ENCODE measurements at places on chromosomes 7 and 10. TPM values are rescaled to one million over a fixed set of nuclear protein-coding genes. Genes with fewer than 3 reads are reported as not detected.
A peak's percentile ranks its signal among the peaks of the same experiment; 100 is the strongest.

Gene ZNF138
- 17.8 TPM for total RNA-seq

Gene LRRC18
- total RNA-seq: not detected

Gene GRID2IP
- total RNA-seq: 0.93 TPM

Gene HOGA1
- not detected for total RNA-seq

Gene GFRA1
- total RNA-seq: not detected

Gene PKD1L1
- 0.40 TPM for total RNA-seq

DNA sequence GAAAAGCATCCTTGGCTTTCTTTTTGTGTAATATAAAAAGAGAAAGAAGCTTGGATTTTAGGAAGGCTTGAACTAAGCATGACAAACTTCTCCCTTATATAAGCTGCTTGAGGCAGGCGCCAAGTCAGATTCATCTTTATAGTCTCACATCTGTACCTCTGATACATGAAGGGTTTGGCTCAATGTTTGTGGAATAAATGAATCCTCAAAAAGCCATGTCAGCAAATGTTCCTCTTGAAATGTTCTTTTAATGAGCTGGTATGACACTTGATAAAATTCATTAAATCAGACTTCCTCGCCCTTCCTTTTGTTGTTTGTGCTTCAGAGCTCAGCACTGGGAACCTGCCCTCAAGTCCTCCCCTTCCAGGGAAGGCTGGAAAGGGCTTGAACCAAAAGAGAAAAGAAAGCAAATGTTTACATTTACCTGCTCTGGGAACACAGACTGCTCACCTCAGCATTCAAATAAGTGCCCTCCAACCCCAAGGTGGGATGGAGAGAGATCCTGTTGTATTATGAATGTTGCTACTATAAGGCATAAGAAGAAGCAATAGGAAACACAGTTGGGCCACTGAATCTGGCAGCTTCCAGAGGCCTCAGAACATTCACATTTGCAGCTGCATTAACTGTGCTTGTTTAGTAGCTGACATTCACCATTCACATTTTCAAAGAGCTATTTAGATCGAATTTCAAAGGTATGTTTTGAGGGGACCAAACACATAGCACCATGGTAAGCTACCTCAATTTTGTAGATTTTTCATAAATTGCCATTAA lies 212.6 kb downstream of the CACNA2D1 start:
- no peak overlapping the region for H3K4me3 ChIP-seq
- no peaks in the 10 kb centered on the region for H3K27me3 ChIP-seq
- H3K27ac ChIP-seq: no peak overlapping the region
- H3K4me1 ChIP-seq: no peaks in the 10 kb centered on the region
- DNase-seq: no peak

GRCh38 chr7:99379043-99379577 lies 4.6 kb downstream of the ARPC1B start:
- DNase-seq: peak; percentile 28
- H3K36me3 ChIP-seq: peaks cover 38% of the 10 kb centered on the region
- H3K4me3 ChIP-seq: peak overlapping the region; percentile 77
- peak overlapping the region; percentile 98 for H3K27ac ChIP-seq

DNA sequence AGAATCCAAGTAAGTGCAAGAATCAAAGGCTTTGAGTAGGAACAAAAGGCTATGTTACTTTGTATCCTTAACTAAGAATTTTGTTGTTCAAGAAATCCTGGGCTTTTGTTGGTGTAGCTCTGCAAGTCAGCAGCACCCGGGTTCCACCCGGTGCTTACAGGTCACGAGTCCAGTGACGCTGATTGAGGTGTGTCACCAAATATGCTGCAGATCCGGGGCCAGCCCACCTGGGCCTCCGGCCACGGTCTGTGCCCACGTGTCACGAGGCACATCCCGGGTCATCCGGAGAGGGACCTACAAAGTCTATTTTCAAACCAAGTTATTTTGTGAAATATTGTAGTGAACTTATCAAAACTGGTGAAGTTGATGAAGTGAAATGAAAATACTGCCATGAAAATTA lies 103.1 kb downstream of the MGMT start:
- no peak overlapping the region for H3K4me3 ChIP-seq
- H3K27ac ChIP-seq: no peak overlapping the region
- no peaks in the 10 kb centered on the region for H3K4me1 ChIP-seq

DNA sequence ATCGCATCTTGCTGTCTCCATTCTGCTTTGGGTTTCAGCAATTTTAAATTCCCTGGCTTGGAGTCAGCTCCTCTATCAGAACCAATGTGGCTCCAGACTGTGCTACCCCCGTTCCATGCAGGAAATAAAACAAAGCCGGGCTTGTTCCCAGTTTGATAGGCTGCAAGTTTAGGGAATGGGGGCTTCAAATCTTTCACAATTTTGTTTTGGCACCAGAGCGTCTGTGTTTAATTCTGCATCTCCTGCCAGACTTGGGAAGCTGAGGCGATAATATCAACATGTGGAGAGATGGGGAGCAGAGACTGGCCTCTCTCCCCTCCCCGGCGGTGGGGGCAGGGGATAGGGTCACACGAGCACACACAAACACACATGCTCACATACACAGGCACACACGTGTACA lies 305.9 kb downstream of the FGFR2 start:
- DNase-seq: no peak
- H3K36me3 ChIP-seq: no peaks in the 10 kb centered on the region
- H3K27ac ChIP-seq: no peak overlapping the region
- peaks cover 4% of the 10 kb centered on the region for H3K27me3 ChIP-seq

DNA sequence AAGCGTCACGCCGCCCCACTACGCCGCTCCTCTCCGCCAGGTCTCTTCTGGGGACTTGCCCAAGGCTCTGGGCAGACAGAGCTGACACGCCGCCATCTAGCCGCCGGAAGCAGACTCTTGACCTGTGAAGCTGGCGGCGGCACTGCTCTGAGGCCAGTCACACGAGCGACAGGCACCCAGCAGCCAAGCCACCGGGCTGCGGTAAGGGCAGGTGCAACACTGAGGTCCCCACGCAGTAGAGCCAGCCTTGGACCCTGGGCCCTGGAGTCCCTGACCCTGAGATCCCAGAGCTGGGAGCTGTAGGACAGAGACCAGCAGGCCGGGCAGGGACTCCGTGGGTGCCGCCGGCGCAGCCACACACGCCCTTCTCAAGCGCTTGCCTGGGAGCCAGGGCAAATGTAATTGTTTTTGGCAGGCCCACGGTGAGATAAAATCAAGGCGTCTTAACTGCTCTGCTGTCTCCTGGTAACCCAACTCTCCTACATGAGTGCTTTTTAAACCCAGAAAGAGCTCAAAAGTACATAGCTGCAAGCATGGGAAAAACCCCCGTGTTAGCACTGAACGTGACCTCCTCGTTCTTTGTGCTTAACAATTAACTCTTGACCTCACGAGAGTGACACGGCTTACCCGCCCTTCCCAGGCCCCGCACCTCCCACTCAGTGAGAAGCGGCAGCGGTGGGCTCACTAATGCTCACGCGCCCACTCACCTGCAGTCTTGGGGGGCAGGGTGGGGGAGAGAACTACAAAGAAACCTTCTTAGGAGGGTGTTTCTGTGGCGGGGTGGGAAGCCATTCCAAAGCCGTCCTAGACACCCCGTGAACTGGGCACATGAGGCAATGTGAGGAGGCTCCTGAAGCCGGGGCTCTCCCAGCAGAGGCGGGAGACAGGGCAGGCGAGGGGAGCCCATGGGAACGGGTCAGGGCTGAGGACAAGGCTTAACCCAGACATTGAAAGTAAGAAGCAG lies 8.5 kb downstream of the GPER1 start:
- H3K27ac ChIP-seq: no peak overlapping the region
- H3K4me3 ChIP-seq: no peak overlapping the region

DNA sequence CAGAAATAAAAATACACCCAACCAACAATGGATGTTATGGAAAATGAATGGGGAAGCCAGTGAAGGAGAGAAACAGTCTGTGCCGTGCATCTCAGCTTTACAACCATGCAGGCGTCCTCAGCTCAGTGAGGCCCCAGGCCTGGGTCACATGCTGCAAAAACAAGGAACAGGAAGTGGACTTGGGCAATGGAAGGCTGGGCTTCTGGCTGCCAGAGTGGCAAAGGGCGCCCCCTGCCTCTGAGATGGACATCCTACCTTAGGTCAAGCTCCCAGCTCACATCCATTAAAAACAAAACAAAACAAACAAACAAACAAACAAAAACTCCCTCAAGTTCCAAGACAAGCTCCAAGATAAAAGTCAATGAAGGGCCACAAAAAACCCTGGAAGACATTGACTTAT lies 54.7 kb upstream of the AFAP1L2 start:
- H3K4me1 ChIP-seq: no peaks in the 10 kb centered on the region
- H3K36me3 ChIP-seq: peaks cover 71% of the 10 kb centered on the region
- no peaks in the 10 kb centered on the region for H3K27me3 ChIP-seq
- peak overlapping the region; percentile 37 for H3K27ac ChIP-seq
- H3K4me3 ChIP-seq: no peak overlapping the region

- no peak overlapping the region for H3K4me3 ChIP-seq
- H3K27me3 ChIP-seq: no peaks in the 10 kb centered on the region
- peaks cover 63% of the 10 kb centered on the region for H3K4me1 ChIP-seq
- H3K27ac ChIP-seq: peak overlapping the region; percentile 54
- H3K36me3 ChIP-seq: peaks cover 13% of the 10 kb centered on the region
Measured at GRCh38 chr7:140883378-140883777, 41.4 kb downstream of the BRAF start.

GRCh38 chr10:97331153-97331703 lies 3.3 kb downstream of the FRAT2 start:
- peak overlapping the region; percentile 51 for H3K27ac ChIP-seq
- H3K4me3 ChIP-seq: peak overlapping the region; percentile 47
- no peak for DNase-seq

DNA sequence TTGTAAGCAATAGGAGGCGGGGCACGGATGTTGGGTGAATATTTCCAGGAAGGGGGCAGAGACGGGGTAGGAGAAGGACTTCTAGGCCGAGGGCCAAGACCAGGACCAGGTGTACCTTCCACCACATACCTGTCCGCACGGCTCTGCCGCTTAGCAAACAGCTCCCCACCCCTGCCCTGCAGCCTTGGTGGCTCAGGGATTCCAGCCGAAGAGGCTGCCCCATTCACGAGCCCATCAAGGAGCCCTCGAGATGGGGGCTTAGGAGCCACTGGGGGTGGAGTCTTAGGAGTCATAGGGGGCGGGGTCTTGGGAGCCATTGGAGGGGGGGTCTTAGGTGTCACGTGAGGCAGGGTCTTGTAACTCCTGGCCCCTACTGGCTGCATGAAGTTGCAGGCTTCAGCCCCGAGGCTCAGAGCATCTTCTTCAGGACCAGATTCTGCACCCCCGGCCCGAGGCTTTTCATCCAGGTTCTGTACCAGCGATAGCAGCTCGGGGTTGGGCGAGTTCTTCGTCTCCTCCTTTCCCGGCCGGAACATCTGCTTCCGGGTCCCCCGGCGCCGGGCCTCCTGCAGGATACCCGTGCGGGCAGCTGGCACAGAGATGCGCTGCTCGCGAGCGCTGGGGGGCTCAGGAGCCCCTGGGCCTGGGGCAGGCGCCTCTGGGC lies 6.1 kb upstream of the MYOZ1 start:
- DNase-seq: peak; percentile 31
- H3K36me3 ChIP-seq: no peaks in the 10 kb centered on the region
- H3K27ac ChIP-seq: no peak overlapping the region
- H3K27me3 ChIP-seq: no peaks in the 10 kb centered on the region
- peak overlapping the region; percentile 78 for H3K4me3 ChIP-seq

GRCh38 chr7:127835679-127836078 lies 183.7 kb downstream of the SND1 start:
- H3K36me3 ChIP-seq: peaks cover 33% of the 10 kb centered on the region
- no peaks in the 10 kb centered on the region for H3K27me3 ChIP-seq
- H3K27ac ChIP-seq: no peak overlapping the region

DNA sequence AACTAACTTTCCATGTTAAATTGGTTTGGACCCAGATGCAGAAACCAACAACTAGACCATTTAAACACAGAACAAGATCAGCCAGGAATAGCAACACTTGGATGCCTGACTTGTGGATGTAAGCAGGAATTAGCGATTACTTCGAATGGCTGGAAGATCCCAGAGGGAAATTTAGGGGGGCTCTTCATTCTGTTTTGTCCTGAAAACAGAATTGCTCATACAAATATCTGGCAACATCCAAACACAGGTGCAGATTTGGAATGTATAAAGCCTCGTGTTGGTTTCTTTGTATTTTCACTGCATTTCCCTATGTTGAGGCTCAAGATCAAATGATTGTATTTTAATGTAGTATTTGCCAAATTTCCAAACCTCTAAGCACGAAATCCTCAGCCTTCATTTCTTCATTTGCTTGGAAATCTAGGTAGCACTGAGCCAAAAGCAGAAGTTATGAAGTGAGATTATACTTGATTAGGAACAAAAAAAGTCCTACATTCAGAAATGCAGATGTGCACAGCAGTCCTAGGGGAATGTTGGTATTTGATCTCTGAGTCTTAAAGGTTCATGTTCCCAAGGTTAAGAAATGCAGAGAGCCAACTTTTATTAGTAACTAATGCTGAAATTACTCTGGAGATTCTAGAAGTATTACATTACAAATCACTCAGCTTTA lies 248.7 kb upstream of the TCF7L2 start:
- peaks cover 25% of the 10 kb centered on the region for H3K36me3 ChIP-seq
- no peak overlapping the region for H3K4me3 ChIP-seq
- no peak overlapping the region for H3K27ac ChIP-seq

- H3K27me3 ChIP-seq: no peaks in the 10 kb centered on the region
- no peak overlapping the region for H3K27ac ChIP-seq
- no peak for DNase-seq
- H3K4me1 ChIP-seq: no peaks in the 10 kb centered on the region
- no peak overlapping the region for H3K4me3 ChIP-seq
Measured at GRCh38 chr7:19001854-19002253, 115.6 kb downstream of the TWIST1 start.

GRCh38 chr7:94348142-94348541 lies 46.6 kb upstream of the COL1A2 start:
- peaks cover 24% of the 10 kb centered on the region for H3K4me1 ChIP-seq
- DNase-seq: no peak
- H3K4me3 ChIP-seq: no peak overlapping the region
- H3K27ac ChIP-seq: no peak overlapping the region
- no peaks in the 10 kb centered on the region for H3K36me3 ChIP-seq
- peaks cover 13% of the 10 kb centered on the region for H3K27me3 ChIP-seq

- H3K36me3 ChIP-seq: peaks cover 17% of the 10 kb centered on the region
- H3K27me3 ChIP-seq: no peaks in the 10 kb centered on the region
- H3K27ac ChIP-seq: no peak overlapping the region
- peaks cover 25% of the 10 kb centered on the region for H3K4me1 ChIP-seq
- DNase-seq: no peak
Measured at GRCh38 chr7:36969376-36969775, 245.1 kb upstream of the AOAH start.

GRCh38 chr7:32957326-32958045 lies at the start of gene FKBP9:
Gene FKBP9 (plus strand): TSS chr7:32957440. CDS start chr7:32957574, 134 bp downstream.
- peaks cover 7% of the 10 kb centered on the region for H3K4me1 ChIP-seq
- no peaks in the 10 kb centered on the region for H3K36me3 ChIP-seq
- peaks cover 25% of the 10 kb centered on the region for H3K27me3 ChIP-seq
- peak; percentile 30 for DNase-seq

- no peaks in the 10 kb centered on the region for H3K27me3 ChIP-seq
- peaks cover 41% of the 10 kb centered on the region for H3K36me3 ChIP-seq
- peak overlapping the region; percentile 100 for H3K4me3 ChIP-seq
- H3K27ac ChIP-seq: peak overlapping the region; percentile 30
- H3K4me1 ChIP-seq: peaks cover 62% of the 10 kb centered on the region
- DNase-seq: no peak
Measured at GRCh38 chr7:103348452-103348851, 1.0 kb downstream of the PSMC2 start.

- peak overlapping the region; percentile 83 for H3K27ac ChIP-seq
- no peaks in the 10 kb centered on the region for H3K36me3 ChIP-seq
- no peaks in the 10 kb centered on the region for H3K27me3 ChIP-seq
- H3K4me3 ChIP-seq: peak overlapping the region; percentile 57
- peaks cover 33% of the 10 kb centered on the region for H3K4me1 ChIP-seq
Measured at GRCh38 chr10:70272925-70273316, 10.9 kb downstream of the NPFFR1 start.

GRCh38 chr7:132779164-132779563 lies 202.9 kb upstream of the PLXNA4 start:
- H3K27me3 ChIP-seq: peaks cover 11% of the 10 kb centered on the region
- no peak overlapping the region for H3K27ac ChIP-seq
- H3K36me3 ChIP-seq: peaks cover 8% of the 10 kb centered on the region
